ENCODE measurements at places on chromosomes 1 and 21.

DNA sequence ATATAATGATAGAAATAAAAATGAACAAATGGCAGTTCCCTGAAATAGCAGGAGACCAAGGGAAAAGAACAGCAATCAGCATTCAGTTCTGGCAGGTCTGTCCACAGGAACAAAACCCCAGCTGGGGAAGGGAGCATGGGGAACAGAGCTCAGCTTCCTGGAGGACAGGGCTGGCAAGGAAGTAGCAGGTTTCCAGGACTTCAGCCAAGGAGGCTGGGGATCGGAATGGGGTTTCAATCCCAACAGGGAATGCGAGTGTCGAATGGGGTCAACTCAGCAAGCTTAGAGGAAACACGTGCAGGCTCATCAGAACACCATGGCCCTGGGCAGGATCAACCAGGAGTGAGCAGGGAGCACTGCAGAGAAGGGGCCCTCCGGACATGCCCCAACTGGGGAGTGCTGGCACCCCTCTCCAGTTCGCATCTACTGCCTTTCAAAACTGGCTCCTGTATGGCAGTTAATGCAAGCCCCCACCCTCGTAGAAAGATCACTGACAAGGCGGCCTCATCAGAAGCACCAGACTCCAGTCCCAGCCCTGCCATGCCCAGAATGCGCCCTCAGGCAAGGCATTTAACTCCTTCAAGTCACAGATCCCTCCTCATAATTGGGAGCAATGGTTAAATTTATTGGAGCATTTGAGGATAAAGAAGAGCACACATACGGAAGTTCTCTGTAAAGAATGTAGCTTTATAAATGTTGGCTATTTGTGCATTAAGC, 72.4 kb downstream of the SEC16B start:
- DNase-seq, result no peak

DNA sequence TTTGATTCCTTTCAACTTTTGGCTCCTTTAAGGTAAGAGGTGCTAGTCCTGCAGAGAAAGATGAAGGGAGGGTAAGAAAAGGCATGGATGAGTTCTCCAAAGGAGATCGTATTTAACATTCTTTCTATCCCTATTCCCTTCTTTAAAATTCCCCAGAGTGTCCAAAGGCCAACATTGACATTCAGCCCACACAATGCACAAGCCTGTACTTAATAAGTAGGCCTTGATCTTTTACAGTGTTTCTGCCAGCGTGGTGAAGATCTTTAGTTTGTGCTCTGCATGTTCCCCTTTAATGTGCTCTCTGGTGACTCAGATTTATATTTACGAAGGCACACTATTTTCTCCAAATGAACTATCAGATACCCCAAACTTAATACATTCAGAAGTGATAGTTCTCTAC, 582.5 kb upstream of the RGS18 start:
- DNase-seq, result no peak

DNA sequence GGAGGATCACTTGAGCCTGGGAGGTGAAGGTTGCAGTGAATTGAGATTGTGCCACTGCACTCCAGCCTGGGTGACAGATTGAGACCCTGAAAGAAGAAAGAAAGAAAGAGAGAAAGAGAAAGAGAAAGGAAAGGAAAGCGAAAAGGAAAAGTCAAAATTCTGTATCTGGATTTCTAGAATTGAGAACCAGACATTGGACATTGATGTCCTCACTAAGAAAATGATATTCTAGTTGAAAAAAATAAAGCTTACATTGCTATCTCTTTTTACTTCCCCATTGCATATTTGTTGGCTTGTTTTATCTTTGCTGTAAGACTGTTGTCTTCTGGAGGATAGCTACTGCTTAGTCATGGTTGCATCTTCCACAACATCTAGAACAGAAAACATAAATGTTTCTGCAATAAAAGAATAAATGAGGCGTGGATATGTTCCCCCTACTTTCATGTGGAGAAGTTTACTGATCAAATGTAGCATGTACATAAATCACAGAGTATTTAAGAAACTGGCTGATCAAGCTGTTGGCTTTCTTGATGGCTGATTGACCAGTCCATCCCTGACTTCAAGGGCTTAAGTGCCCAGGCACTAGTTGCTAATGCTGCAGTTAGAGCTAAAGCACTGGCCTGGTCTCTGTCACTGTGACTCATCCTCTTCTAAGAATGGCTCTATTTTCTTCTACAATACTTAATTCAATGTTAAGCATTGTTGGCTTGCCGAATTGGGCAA, 17.7 kb downstream of the CD53 start:
- DNase-seq, result no peak

- no peak for DNase-seq
Observed at GRCh38 chr21:28142697-28143096, 850.0 kb downstream of the LTN1 start.

- no peak for DNase-seq
Observed at GRCh38 chr1:87111659-87112371, 197.4 kb downstream of the HS2ST1 start.

- DNase-seq, result no peak
Observed at GRCh38 chr21:45348591-45349327, 56.2 kb upstream of the COL18A1 start.

GRCh38 chr1:89927049-89927448, 67.9 kb upstream of the ZNF326 start:
- DNase-seq, result no peak

- no peak for DNase-seq
Observed at GRCh38 chr1:207040181-207040533, 7.6 kb upstream of the C1orf116 start.

GRCh38 chr1:42784946-42785693, at the start of gene TMEM269:
TSS of gene TMEM269 (plus strand) at chr1:42784991. CDS start at chr1:42789894, 4,903 bp downstream.
- peak; percentile 50 for DNase-seq

GRCh38 chr1:56630786-56631185, 14.3 kb upstream of the PRKAA2 start:
- no peak for DNase-seq

DNA sequence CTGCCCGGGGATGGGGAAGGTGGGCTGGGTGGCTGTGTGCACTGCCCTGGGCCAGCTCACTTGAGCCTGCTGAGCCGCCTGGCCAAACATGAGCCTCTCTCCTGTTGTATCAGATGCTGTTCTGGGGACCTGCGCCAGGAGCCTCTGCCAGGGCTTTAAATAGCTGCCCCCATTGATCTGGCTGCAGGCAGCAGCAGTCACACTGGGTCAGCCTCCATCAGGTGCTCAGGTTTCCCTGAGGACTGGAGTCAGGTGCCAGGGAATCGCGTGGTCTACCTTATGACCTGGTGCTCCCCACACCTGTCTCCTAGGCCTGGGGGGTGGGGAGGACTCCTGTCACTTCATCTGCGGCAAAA, 700 bp upstream of the CCDC28B start:
- no peak for DNase-seq

DNA sequence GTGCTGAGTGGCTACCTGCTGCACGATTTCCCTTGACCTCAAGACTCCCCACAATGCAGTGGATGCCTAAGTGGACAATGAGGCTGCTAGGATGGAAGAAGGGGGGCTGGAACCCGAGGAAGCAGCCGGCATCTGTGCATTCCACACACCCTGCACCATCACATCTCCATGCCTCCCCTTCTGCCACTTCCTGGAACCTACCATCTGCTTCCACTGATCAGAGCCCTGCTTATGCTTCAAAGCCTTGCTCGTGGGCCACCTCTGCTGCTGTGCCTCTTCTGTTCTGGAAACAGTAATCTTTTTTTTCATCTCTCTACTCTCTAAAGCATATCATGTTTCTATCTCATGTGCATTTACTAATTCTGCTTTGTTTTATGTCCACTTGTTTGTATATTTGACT, 66.2 kb upstream of the WDR26 start:
- DNase-seq, result no peak

DNA sequence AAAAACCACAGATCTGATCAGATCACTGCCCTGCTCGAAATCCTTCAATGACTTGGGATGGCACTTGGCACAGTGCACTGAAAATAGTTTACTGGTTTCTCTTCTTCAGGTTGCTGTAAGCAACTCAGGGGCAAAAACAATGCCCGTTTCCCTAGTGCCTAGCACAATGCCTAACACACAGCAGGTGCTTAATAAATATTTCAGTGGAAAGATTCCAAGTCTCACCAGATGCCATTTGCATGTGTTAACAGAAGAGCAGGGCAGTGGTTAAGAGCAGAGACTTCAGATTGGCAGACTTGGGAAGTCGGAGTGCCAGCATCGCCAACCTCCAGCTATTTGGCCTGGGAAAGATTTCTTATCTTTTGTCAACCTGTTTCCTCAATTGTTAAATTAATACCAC, 10.9 kb upstream of the METTL25B start:
- no peak for DNase-seq

GRCh38 chr1:35844826-35845225, 37.0 kb downstream of the AGO4 start:
- DNase-seq, result no peak

DNA sequence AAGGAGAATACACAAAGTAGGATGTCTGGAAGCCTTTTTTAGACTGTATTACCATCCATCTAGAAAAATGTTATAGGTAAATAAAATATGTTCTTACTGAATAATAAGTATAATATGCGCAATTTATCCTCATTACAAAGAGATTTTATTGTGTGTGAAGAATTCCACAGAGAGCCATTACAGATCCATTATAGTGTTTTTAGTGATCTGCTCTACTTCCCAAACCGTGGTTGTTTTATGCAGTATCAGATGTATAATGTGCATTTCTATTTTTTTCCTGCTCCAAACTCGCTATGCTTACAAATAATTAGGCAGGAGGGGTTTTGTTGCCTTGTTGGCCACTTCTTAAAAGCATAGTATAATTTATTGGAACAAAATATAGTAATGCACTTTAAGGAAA, 447.8 kb downstream of the USP25 start:
- DNase-seq, result no peak

- no peak for DNase-seq
Observed at GRCh38 chr1:36151134-36151844, 2.0 kb upstream of the TRAPPC3 start.

GRCh38 chr1:85224295-85224694, 23.5 kb upstream of the SYDE2 start:
- no peak for DNase-seq

GRCh38 chr1:155978973-155979429, 654 bp upstream of the ARHGEF2 start:
- peak; percentile 53 for DNase-seq

GRCh38 chr1:33443080-33443704, 12.3 kb upstream of the PHC2 start:
- DNase-seq, result no peak

DNA sequence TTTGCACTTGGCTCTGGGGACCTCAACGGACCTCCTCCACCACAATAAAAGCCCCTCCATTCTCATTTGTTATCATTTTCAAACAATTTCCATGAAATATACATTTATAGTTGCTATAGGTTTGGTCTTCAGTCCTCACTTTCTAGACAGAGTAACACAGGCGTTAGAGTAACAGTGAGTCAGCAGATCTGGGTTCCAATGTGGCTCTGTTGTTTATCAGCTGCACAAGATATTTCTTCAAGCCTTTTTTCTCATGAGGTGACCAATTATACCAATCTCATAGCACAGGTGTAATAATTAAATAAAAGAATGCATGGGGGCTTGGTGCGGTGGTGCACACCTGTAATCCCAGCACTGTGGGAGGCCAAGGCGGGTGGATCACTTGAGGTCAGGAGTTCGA, 32.8 kb upstream of the PSMB2 start:
- DNase-seq, result no peak

DNA sequence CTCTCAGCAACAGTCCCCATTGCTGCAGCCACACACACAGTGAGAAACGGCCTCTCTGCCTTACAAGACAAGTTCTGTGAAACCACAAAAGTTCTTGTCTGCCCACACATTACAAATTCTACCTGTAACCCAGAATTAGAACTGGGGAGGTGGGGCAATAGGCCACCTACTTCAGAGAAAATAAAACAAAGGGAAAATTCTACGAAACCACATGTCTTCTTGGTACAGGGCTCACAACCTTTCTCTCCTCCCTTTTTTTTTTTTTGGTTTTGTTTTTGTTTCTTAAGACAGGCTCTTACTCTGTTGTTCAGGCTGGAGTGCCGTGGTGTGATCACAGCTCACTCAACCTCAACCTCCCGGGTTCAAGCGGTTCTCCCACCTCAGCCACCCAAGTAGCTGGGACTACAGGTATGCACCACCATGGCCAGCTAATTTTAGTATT, 30.2 kb downstream of the LPAR3 start:
- peak; percentile 46 for DNase-seq

DNA sequence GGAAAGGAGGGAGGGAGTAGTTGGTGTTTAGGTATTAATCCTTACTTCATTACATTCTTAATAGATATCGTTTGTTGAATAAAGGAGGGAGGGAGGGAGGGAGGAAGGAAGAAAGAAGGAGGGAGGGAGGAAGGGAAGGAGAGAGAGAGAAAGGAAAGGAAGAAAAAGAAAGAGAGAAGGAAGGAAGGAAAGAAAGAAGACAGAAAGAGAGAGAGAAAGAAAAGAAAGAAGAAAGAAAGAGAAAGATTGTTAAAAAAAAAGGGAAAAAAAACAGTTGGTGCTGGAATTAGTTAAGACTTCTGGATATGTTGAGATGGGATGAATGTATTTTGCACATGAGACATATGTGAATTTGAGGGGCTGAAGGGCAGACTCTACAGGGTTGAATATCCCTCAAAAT, 44.1 kb upstream of the ZSWIM5 start:
- DNase-seq, result no peak

DNA sequence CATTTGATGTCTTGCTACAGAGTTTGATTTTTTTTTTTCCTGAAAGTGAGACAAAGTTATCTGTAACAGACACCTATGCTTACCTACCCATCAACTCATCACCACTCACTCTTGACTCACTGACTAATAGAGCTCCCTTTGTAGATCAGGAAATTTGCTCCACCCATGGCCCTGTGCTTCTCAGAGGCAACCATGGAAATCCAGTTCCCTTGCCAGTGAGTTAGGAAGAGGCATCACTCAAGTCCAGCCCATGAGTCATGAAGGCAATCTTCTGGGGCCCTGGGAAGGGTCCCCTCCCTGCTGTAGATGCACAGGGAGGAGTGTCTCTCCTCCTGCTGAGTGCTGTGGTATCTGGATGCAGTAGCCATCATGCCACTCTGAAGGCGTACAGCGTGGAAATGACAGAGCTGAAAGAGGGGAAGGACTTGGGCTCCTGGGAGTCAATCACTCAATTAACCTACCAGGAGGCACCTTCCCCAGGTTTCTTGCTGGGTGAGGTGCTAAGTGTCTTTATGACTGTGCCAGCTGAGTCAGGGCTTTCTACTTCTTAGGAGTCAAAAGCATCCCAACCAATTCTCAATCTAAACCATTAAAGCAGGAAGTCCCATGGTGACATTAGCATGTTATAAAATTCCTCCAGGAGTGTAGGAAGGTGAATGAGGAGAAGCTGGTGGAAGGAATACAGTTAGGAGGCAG, 56.1 kb downstream of the DNTTIP2 start:
- peak; percentile 35 for DNase-seq
